ENCODE measurements at places on chromosomes 6 and 20.

GRCh38 chr6:80227545-80228105 lies 121.2 kb downstream of the BCKDHB start:
- DNase-seq, result no peak
- H3K36me3 ChIP-seq, result peaks cover 1% of the 10 kb centered on the region
- no peak overlapping the region for H3K27ac ChIP-seq
- H3K4me3 ChIP-seq, result no peak overlapping the region

DNA sequence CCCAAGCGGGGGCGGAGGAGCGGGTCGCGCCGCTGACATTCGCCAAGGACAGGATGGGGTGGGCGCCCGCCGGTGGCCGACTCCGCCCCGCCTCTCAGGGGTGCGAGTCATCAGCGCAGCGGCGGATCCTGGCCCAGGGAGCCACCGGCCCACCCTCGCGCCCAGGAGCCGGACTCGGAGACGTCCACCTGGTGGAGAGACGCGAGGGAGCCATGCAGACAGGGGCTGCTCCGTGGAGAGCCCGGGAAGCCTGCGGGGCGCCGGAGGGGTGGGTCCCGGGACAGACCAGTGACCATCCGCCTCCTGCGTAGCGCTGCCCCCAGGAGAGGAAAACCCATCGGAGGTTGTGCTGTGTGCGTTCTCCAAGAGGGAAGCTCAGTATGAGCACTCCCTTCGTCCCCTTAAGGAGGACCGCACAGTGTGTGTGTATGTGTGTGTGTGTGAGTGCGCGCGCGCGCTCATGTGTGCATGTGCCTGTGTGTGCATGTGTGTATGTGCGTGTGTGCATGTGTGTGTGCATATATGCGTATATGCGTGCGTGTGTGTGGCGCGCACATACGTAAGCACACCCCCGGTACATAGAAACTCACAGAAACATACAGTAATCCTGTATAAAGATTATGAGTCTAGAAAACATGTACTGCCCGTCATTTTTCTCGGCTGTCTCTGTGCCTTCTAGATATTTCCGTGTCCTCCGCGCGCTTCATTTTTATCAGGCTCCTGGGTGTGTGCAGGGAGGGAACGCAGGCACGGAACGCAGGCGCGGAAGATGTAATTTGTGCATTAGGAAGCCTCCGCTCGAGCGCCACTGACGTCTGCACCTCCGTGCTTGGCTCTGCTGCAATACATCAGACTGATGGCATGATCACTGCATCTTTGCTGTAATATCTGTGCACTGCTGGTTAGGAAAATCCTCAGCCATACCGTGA lies 158.9 kb downstream of the TBXT start:
- H3K27me3 ChIP-seq, result peaks cover 91% of the 10 kb centered on the region
- no peak overlapping the region for H3K27ac ChIP-seq
- DNase-seq, result no peak
- peaks cover 5% of the 10 kb centered on the region for H3K4me1 ChIP-seq
- no peak overlapping the region for H3K4me3 ChIP-seq
- peaks cover 3% of the 10 kb centered on the region for H3K36me3 ChIP-seq

- peak overlapping the region; percentile 3 for H3K27ac ChIP-seq
- peaks cover 3% of the 10 kb centered on the region for H3K36me3 ChIP-seq
- H3K4me3 ChIP-seq, result no peak overlapping the region
- peaks cover 16% of the 10 kb centered on the region for H3K27me3 ChIP-seq
- DNase-seq, result no peak
- H3K4me1 ChIP-seq, result no peaks in the 10 kb centered on the region
These were observed 14.9 kb downstream of the EBF4 start for GRCh38 chr20:2707353-2708072.

DNA sequence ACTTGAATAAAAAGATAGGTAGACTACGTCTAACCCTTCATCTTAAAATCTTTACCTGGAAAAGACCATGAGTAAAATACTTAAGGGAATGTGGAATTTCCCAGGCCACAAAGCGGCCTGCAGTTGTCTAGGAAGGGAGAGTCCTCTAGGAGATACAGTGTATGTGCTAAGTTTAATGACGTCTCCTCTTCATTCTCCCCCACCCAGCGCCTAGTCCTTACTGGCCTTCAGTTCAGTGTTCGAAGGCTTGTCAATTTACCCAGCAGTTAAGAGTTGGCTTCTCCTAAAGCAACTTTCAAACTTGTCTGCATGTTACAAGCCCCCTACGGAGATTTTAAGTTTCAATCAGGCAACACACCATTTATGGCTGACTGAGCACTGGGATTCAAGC lies 35.2 kb downstream of the HFE start:
- DNase-seq, result peak; percentile 11
- peaks cover 34% of the 10 kb centered on the region for H3K4me1 ChIP-seq
- H3K4me3 ChIP-seq, result peak overlapping the region; percentile 98
- H3K27me3 ChIP-seq, result no peaks in the 10 kb centered on the region
- peak overlapping the region; percentile 100 for H3K27ac ChIP-seq
- peaks cover 45% of the 10 kb centered on the region for H3K36me3 ChIP-seq

GRCh38 chr6:95266537-95267258 lies 310.6 kb upstream of the MANEA start:
- no peak for DNase-seq
- H3K36me3 ChIP-seq, result no peaks in the 10 kb centered on the region

GRCh38 chr20:6877633-6878032 lies 110.1 kb downstream of the BMP2 start:
- H3K4me3 ChIP-seq, result no peak overlapping the region
- peaks cover 2% of the 10 kb centered on the region for H3K36me3 ChIP-seq
- no peaks in the 10 kb centered on the region for H3K27me3 ChIP-seq
- no peaks in the 10 kb centered on the region for H3K4me1 ChIP-seq
- DNase-seq, result no peak

- H3K27ac ChIP-seq, result no peak overlapping the region
- H3K4me3 ChIP-seq, result no peak overlapping the region
- H3K4me1 ChIP-seq, result peaks cover 6% of the 10 kb centered on the region
- H3K36me3 ChIP-seq, result no peaks in the 10 kb centered on the region
- no peak for DNase-seq
These were observed 136.5 kb downstream of the BTBD9 start for GRCh38 chr6:38503032-38503773.

GRCh38 chr6:109877028-109878004 lies 100.8 kb upstream of the GPR6 start:
- H3K4me1 ChIP-seq, result no peaks in the 10 kb centered on the region
- H3K27me3 ChIP-seq, result peaks cover 58% of the 10 kb centered on the region
- H3K4me3 ChIP-seq, result no peak overlapping the region
- H3K27ac ChIP-seq, result no peak overlapping the region

- peaks cover 6% of the 10 kb centered on the region for H3K4me1 ChIP-seq
- peak; percentile 69 for DNase-seq
- peaks cover 4% of the 10 kb centered on the region for H3K36me3 ChIP-seq
- H3K27me3 ChIP-seq, result peaks cover 13% of the 10 kb centered on the region
- H3K27ac ChIP-seq, result no peak within 1 kb of the TSS
These were observed at the start of gene LRP11 for GRCh38 chr6:149863698-149864577. TSS of gene LRP11 (minus strand) at chr6:149864359. CDS start at chr6:149864020, 339 bp downstream.

GRCh38 chr6:20936949-20937348 lies 402.7 kb downstream of the CDKAL1 start:
- H3K36me3 ChIP-seq, result peaks cover 6% of the 10 kb centered on the region
- no peaks in the 10 kb centered on the region for H3K27me3 ChIP-seq
- no peak overlapping the region for H3K4me3 ChIP-seq
- DNase-seq, result no peak

DNA sequence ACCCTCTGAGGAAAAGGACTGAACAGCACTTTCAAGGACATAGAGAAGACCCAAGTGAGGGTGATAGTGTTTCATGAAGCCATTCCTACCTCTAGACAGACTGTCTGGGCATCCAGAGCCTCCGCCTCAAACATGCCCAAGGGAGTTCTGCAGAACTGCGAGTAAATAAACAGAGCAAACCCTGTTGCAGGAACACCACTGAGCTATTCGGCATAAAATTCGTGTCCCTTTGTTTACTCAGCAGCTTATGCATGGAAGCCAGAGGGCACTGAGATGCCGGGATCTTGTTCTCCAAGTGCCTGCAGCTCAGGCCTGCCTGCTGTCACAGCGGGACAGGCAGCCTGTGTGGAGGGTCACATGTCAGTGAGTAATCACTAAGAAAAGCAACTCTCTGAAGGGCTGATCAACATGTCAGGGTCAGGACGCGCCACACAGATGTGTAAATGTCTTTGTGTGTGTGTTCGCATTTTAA lies 164.9 kb upstream of the HEY2 start:
- no peak overlapping the region for H3K27ac ChIP-seq
- peaks cover 22% of the 10 kb centered on the region for H3K27me3 ChIP-seq
- no peaks in the 10 kb centered on the region for H3K4me1 ChIP-seq
- no peak for DNase-seq
- H3K4me3 ChIP-seq, result no peak overlapping the region

DNA sequence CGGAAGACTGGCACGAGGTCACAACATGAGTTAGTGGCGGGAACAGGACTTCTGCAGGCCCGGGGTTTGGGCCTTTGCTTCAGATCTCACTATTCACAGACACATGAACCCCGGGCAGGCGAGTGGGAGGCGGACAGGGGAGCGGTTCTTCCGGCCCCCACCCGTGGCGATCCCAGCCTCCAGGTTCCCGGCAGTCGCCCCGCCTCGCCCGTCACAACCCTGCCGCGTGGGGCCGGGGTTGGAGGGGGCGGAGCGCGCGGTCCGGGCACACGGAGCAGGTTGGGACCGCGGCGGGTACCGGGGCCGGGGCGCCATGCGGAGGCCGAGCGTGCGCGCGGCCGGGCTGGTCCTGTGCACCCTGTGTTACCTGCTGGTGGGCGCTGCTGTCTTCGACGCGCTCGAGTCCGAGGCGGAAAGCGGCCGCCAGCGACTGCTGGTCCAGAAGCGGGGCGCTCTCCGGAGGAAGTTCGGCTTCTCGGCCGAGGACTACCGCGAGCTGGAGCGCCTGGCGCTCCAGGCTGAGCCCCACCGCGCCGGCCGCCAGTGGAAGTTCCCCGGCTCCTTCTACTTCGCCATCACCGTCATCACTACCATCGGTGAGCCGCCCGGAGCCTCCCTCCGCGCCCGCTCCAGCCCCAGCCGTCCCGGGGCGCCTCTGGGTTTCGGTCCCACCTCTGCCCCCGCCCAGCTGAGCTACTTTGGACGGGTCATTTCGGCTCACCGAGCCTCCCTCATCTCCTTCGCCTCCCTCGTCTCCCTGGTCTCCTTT lies at the start of gene KCNK15:
Gene KCNK15, plus strand, starts transcription at position 268 of the 769 bp plus-strand sequence. Its CDS starts 46 bp downstream, at position 314.
- peaks cover 78% of the 10 kb centered on the region for H3K27me3 ChIP-seq
- peaks cover 14% of the 10 kb centered on the region for H3K4me1 ChIP-seq
- peak within 1 kb of the TSS; percentile 44 for H3K4me3 ChIP-seq
- H3K27ac ChIP-seq, result no peak within 1 kb of the TSS
- no peak for DNase-seq

DNA sequence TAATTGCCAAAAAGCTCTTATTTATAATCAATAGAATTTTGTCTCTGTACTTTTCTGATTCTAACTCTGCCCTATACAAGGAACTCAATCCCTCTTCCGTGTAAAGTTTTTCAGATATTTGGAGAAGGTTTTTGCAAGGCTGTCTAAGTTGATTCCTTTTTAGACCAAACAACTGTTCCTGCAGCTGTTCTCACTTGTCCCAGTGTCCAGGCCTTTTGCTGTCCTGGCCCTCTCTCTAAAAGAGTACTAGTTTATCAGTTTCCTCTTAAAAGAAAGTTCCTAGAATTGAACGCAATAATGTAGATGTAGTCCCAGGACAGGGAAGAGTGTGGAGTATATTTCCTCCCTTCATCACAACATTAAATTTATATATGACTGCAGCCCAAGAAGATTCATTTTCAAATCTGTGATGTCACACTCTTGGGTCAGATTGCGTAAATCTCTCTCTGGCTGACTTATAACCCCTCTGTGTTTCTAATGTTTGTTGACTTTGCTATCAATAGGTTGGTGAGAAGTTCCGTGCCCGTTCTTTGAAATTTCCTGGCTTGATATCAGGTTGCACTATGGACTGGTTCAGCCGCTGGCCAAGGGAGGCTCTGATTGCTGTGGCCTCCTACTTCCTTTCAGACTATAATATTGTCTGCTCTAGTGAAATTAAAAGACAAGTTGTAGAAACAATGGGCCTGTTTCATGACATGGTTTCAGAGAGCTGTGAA lies 139.4 kb upstream of the GLP1R start:
- no peak overlapping the region for H3K27ac ChIP-seq
- H3K27me3 ChIP-seq, result peaks cover 12% of the 10 kb centered on the region

GRCh38 chr6:157990321-157991066 lies 8.8 kb downstream of the SYNJ2 start:
- no peak for DNase-seq
- no peaks in the 10 kb centered on the region for H3K36me3 ChIP-seq
- H3K27ac ChIP-seq, result no peak overlapping the region
- H3K4me3 ChIP-seq, result peak overlapping the region; percentile 43
- peaks cover 7% of the 10 kb centered on the region for H3K4me1 ChIP-seq
- H3K27me3 ChIP-seq, result no peaks in the 10 kb centered on the region

GRCh38 chr20:49216991-49217578 lies 2.1 kb upstream of the DDX27 start:
- no peak overlapping the region for H3K27ac ChIP-seq
- DNase-seq, result peak; percentile 94
- peaks cover 26% of the 10 kb centered on the region for H3K4me1 ChIP-seq
- peaks cover 22% of the 10 kb centered on the region for H3K36me3 ChIP-seq
- no peaks in the 10 kb centered on the region for H3K27me3 ChIP-seq
- H3K4me3 ChIP-seq, result peak overlapping the region; percentile 20
